ENCODE measurements at places on chromosomes 5 and 9.

DNA sequence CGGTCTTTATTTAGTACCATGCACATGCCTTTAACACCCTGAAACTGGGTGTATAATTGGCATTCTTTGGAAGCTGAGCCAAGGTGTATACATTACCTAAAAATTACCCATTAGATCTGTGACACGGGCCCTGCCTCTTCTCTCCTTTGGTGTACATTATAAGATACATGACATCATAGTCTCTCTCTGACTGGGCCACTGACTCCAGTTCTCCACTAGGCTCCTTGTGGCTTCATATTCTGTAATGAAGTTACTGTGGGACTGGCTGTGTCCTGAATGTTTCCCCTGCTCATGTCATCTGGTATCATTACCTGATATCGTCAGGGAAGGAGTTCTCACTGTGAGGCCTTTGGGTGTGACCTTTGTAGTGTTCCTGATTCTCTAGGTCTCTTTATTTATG, 65.5 kb downstream of the NREP start:
- no peak for DNase-seq

DNA sequence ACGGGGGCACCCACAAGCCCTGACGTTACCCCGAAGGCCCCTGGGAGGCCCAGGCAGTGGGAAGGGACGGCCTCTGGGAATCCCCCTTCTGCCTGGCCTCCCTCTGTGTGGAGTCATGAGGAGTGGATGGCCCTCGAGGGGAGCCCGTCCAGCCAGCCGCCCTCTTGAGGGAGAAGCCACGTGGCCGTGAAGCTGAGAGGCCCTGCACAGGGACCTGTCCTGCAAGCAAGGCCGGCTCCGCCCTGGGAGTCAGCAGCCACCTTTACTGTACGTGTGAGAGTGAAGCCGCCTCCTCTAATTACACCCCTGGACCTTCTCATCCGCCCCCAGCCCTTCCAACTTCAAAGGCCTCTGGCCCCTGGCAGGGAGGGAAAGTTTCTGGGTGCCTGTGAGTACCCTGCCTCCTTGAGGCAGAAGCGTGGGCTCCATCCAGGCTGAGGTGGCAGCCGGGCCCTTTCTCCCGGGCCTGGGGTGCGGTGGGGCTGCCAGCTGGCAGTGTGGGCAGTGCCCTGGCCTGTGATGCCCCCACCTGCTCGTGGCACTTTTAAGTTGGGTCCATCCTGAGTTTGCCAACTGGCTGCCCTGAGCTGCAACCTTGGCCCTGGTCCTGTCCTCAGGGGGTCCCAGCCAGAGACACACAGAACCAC, 55.9 kb upstream of the EGFL7 start:
- DNase-seq, result no peak

GRCh38 chr5:84783003-84783402, 398.3 kb upstream of the EDIL3 start:
- DNase-seq, result no peak

DNA sequence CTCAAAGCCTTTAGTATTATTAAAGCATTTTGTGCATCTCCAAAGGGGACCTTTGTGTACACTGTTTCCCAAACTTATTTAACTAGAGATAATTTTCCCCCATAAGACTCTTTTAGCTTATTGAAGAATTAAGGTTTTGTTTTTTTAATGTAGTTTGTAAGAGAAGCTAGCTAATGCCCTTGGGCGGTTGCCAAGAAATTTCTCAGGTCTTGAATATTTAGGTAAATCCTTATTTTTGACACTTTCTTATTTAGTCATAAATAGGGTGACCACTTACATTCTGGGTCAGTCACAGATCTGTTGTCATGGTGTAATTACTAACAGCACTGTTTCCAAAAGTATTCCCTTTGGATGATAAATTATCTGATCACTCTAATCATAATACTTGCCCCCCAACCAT, 27.2 kb downstream of the TNFAIP8 start:
- no peak for DNase-seq

- no peak for DNase-seq
Observed at GRCh38 chr5:73596705-73597328, 29.2 kb upstream of the ARHGEF28 start.

DNA sequence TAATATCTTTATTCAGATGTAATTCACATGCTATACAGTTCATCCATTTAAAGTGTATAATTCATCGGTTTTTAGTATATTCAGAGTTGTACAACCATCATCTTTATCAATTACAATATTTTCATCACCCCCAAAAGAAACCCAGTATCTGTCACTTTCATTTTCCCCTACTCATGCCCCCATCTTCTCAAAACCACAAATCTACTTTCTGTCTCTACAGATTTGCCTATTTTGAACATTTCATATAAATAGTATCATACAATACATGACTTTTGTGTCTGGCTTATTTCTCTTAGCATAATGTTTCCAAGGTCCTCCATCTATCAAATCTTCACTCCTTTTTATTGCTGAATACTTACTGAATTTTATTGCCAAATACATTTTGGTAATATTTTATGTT, 305.1 kb upstream of the SGCD start:
- DNase-seq, result no peak

GRCh38 chr5:36651761-36652685, 45.6 kb downstream of the SLC1A3 start:
- DNase-seq, result no peak

DNA sequence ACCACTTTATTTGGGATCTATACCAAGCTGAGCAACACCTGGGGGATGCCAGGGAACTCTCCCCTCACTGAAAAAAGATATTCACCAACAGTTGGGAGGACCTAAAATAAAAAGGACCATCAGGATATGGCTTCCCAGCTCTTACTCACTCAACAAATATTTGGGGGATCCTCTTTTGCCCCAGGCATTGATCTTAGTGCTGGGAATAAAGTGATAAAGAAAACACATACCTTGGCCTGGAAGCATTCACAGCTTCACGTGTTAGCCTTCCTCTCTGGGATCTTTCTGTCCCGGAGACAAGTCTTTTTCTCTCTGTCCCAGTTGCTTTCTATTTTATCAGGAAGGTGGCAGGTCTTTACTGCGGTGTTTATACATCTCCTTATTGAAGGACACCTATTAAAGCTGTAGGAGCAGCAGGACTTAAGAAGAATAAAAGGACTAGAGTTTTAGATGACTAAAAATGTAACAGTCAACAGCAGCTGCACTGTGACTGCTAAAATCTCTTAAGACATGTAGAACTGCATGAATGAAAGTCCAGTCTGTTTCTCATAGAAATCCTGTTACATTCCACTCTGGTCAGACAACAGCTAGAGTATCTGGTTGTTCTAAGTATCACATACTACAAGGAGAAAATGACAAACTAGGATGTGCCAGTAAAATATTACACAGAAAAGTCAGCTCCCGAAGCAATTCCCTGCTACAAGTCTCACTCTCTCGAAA, 90.0 kb upstream of the ITGA2 start:
- no peak for DNase-seq

DNA sequence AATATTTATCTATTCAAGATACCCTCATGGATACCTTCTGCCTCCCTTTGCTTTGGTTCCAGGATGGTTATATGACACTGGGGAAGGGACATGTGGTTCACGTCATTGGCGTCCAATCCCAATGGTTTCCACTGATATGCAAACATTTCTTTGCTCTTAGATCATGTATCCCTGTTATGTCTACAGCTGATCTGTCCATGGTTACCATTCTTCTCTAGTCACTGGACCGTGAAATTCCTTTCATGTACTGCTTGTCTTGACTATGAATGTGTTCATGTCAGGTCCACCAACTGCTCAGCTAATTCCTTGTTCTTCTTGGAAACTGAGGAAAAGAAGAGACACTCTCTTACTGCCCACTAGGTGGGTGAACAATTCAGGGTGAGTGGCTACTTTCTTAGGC, 391.1 kb upstream of the ZNF608 start:
- no peak for DNase-seq

DNA sequence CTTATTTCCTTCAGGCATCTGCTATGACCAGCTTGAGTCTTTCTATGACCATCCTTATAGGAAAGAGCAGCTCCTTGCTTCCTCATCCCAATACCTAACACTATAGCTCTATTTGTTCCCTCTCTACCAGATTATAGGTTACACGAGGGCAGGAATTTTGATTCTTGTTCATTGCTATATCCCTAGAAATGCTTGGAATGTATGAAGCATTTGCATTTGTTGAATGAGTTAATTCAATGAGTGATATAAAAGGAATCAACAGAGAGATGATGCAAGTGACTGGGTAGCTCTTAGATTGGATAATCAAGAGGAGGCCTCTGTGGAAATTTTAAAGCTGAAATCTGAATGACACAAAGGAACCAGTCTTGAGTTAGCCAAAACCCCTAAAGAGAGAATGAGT, 13.9 kb downstream of the ZCCHC9 start:
- DNase-seq, result no peak

DNA sequence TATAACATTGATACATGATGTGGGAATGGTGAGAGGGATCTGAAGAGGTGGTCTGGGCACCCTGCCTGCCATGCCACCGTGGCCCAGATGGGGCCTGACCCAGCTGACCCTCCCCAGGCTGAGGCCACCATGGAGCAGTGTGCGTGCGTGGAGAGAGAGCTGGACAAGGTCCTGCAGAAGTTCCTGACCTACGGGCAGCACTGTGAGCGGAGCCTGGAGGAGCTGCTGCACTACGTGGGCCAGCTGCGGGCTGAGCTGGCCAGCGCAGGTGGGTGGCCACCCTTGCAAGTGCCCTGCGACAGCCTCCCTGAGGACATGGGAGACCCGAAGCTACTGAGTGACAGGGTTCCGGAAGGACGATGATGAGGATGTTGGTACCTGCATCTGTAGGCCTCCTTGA, 7.2 kb downstream of the RMND5B start:
- DNase-seq, result no peak

GRCh38 chr5:120576588-120576987, 112.5 kb downstream of the PRR16 start:
- no peak for DNase-seq

GRCh38 chr5:171537923-171538537, 118.6 kb downstream of the FGF18 start:
- DNase-seq, result no peak

DNA sequence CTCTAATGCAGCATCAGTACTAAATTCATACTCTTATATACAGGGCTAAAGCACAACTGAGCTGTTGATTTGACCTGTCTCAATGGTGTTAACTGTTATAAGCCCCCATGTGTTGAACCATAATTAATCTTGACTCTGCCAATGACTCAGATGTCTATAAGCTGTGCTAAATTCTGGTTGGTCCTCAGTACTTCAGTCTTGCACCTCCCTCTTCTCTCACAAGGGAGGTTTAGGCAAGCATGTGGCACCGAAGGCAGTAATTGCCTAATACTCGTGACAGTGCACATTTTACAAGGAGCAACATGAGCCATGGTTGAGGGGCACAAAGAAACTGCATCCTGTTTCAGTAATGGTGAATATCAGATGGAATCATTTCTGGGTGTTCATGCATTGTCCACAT, 255.9 kb downstream of the TRPM3 start:
- DNase-seq, result no peak

- no peak for DNase-seq
Observed at GRCh38 chr5:40223884-40224402, 455.8 kb upstream of the PTGER4 start.

GRCh38 chr5:4571248-4571948, 568.7 kb upstream of the ADAMTS16 start:
- DNase-seq, result no peak

- DNase-seq, result no peak
Observed at GRCh38 chr9:97504381-97505216, 3.1 kb downstream of the TMOD1 start.

- DNase-seq, result no peak
Observed at GRCh38 chr5:30725073-30725472, 468.4 kb upstream of the CDH6 start.

DNA sequence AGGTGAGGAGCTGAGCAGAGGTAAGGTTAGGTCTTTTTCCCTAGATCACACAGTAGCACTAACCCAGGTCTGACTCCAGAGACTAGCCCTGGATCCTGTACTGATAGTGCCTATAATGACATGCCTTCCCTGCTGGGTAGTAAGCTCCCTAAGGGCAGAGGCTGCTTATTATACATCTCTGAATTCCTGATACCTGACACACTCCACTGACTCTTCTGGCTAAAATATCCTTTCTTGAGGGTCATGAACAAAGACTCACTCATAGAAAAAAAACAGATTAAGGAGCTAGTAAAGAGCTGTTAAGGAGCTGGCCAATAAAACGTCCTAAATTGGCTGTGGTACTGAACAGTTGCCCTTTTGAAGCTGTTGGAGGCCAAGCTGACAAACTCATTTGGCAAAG, 149.0 kb upstream of the ITGA1 start:
- no peak for DNase-seq

- no peak for DNase-seq
Observed at GRCh38 chr5:60545551-60545950, 154.4 kb downstream of the DEPDC1B start.

Data from CD4-positive, alpha-beta T cell treated with Interleukin-15 for 1 hour (primary cell).